EH (cell line): ENCODE measurements at places on chromosomes 2 and 18.

- no peak for DNase-seq
Observed at GRCh38 chr2:134244587-134244986, 9.3 kb upstream of the MGAT5 start.

GRCh38 chr2:135817466-135817865, 19.5 kb downstream of the LCT start:
- DNase-seq = no peak

- DNase-seq = peak; percentile 90
Observed at GRCh38 chr2:204487447-204488229, 57.6 kb upstream of the PARD3B start.

- DNase-seq = no peak
Observed at GRCh38 chr2:8002765-8003393, 679.0 kb upstream of the ID2 start.

DNA sequence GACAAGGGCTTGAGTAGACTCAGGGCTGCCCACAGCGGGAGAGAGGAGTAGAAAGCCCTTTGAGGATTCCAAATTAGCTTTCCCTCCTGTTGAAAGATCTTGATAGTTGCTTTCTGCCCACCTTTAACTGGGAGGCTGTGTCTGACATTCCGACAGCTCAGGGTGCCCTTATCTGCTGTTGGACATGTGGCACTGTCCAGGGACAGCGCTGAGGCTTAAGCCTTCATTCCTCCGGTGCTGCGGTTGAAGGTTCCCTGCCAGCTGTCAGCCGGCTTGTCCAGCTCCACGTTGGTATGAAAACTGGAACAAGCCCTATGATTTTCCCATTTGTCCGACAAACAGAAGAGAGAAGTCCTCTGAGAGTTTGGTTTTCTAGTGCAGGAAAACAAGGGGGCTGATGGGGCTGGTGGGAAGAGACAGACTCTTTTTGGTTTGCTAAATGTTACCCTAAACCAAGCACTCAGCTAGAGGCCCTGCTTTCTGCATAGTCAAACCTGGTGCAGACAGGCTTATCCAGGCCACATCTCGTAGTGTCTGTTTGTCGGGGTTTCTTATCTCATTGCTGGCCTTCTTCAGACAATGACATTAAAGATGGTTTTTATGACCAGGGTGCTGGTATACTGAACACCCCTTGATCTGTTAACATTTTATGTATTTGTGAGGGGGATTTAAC, 24.5 kb downstream of the GREB1 start:
- DNase-seq = no peak

DNA sequence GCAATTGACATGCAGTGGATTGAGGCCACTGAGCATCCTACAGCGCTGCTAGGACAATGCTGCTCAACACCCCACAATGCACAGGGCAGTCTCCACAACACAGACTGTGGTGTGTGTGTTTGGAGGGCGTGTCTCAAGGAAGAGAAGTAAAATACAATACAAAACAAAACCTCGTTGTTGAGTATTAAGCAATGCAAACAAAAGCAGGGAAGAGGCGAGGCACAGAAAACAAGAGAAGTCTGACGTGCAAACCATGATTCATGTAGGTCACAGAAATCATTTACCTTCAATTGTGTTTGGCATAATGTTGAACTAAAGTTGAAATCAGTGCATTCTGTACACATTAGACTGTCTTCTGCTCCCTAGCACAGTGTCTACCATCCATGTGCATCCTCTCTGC, 260.9 kb downstream of the PHLPP1 start:
- no peak for DNase-seq

GRCh38 chr2:144513388-144514101, 6.4 kb downstream of the ZEB2 start:
- peak; percentile 84 for DNase-seq

GRCh38 chr2:235580426-235581157, 86.7 kb downstream of the AGAP1 start:
- no peak for DNase-seq

GRCh38 chr2:28570431-28570830, 74.6 kb downstream of the PLB1 start:
- no peak for DNase-seq

GRCh38 chr2:5020116-5020875, 671.9 kb upstream of the SOX11 start:
- no peak for DNase-seq

DNA sequence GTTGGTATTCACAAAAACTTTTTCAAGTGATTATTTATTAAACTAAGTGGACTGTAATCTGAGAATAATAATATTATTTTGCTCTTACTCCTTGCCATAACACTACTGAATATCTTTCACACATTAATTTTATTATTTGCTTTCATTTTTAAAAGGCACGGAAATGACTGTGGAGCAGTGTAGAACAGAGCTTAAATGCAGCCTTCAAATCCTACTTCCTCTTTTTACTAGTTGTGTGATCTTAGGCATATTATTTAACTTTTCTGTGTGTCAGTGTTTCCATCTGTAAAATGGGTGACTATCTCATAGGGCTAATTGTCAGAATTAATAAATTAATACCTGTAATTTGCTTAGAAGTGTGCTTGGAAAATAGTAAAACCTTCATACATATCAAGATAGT, 55.5 kb upstream of the SLC8A1 start:
- DNase-seq = no peak

- no peak for DNase-seq
Observed at GRCh38 chr2:85435981-85436835, 17.7 kb downstream of the SH2D6 start.

DNA sequence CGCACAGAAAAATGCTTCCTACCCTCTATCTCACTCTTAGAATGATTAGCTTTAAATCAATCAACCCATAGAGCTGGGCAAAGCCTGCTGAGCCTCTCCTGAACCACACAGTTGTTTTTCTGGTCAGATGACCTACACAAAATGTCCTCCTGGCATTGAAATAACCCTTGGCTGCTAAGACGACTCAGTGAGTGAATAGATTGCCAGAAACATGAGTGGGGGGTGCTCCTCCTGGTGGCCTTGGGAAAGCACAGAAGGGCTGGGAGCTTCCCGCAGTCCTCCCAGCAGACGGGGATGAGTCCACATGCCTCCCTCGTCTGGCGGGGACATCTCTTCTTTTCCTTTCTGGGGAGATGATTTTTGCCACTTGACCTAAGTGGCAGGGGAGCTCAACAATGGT, 14.9 kb downstream of the MAL start:
- DNase-seq = no peak

DNA sequence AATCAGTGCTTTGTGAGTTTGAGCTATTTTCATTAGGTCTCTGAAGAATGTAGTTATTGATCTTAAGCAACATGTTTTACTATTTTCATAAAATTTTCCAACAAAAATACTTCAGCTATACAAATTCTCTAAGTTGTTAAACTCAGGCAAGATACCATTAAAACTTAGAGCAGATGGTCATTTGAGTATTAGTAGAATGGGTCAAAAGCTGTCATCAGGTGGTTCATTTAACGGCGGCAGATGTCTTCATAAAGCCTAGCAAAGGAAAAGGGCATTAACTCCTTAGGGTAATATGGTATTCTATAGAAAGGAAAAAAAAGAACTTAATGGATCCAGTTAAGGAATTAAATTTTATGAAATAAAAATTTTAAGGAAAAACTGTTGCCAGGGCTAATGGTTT, 19.2 kb downstream of the MIB1 start:
- DNase-seq = no peak

GRCh38 chr2:149021761-149022160, 16.7 kb upstream of the LYPD6B start:
- DNase-seq = no peak

- no peak for DNase-seq
Observed at GRCh38 chr2:158181171-158181570, 79.5 kb downstream of the UPP2 start.

- peak; percentile 65 for DNase-seq
Observed at GRCh38 chr2:42854207-42854818, 61.9 kb upstream of the HAAO start.

- no peak for DNase-seq
Observed at GRCh38 chr2:168964251-168964807, 63.2 kb downstream of the G6PC2 start.

DNA sequence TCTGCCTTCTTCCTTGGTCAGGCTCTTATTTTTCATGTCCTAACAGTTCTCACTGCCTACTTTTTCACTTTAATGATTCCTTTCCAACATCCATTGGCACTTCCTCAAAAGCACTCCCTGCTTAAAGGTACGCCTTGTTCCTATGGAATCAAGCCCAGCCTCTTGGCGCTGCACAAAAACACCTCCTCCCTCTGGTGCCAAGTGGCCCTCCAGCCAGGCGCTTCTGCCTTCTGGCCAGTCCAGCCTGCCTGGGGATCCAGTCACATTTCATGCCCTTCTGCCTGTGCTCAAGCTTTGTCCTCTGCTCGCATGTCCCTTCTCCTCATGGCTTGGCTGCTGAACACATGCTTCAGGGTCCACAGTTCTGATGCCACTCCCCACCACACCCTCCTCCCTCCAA, 6.3 kb downstream of the TPRKB start:
- no peak for DNase-seq

- DNase-seq = no peak
Observed at GRCh38 chr2:84201158-84201557, 257.9 kb downstream of the SUCLG1 start.

- no peak for DNase-seq
Observed at GRCh38 chr2:128717758-128718710, 399.4 kb upstream of the HS6ST1 start.

GRCh38 chr2:205474741-205475415, 207.4 kb upstream of the NRP2 start:
- DNase-seq = peak; percentile 81

DNA sequence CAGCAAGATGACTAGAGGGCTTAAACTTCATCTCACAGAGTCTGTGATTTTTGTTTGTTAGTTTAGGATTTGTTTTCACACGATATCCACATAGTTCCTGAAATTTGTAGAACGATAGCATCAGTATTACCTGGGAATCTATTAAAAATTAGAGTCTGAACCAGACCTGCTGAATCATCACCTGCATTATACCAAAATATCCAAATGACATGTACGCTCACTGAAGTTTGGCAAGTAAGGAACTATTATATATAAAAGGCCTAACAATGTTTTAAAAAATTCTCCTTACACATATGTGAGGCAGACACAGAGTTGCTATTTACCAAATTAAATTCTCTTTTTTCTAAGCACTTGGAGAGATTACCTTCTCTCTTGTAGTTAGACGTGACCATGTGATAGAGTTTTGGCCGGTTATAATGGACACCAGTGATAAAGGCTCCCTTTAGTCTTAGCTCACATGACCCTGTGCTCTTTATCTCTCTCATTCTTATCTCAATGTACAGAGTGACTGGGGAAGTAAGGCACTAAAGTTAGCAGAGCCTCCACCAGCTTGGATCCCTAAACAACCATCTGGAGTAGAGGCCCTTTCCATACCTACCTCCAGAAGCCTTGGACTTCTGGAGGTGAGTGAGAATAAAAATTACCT, 363.1 kb downstream of the DSC3 start:
- DNase-seq = no peak

- peak; percentile 21 for DNase-seq
Observed at GRCh38 chr2:132676999-132677398, 7.0 kb upstream of the LYPD1 start.

DNA sequence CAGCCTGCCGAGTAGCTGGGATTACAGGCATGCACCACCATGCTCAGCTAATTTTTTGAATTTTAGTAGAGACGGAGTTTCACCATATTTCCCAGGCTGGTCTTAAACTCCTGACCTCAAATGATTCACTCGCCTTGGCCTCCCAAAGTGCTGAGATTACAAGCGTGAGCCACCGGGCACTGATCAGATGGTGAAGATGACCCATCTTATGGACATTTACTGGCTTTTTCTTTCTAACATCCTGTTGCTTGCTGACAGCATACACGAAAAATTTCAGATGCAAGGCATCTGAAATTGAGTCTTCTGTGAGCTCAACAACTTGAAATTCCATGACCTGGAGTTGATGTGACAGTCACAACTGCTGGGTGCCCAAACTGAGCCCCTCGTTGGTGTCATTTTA, 859.5 kb upstream of the CNTNAP5 start:
- DNase-seq = no peak

DNA sequence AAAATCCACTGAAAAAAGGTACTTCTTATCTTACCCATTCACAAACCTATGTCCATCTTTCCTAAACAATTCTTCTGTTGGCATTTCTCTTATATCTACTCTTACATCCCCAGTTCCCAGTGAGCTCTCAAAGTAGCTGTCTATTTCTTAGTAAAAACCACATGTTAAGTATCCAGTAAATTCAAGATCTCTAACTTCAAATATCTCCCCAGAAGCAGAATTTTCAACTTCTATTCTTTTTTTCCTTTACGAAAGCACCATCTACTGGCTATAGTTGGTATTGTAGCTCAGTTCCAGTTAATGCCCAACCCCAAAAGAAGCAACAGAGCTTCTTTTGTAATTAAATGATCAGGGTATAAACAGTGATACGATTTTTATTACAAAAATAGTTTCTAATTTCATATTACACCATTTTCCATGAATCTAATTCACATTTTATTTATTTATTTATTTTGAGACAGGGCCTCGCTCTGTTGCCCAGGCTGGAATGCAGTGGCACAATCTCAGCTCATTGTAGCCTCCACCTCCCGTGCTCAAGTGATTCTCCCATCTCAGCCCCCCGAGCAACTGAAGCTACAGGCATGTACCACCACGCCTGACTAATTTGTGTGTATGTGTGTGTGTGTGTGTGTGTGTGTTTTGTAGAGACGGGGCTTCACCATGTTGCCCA, 28.5 kb downstream of the HRH4 start:
- peak; percentile 42 for DNase-seq

- no peak for DNase-seq
Observed at GRCh38 chr2:213261715-213262114, 22.5 kb upstream of the SPAG16 start.

- DNase-seq = peak; percentile 75
Observed at GRCh38 chr2:205403244-205403825, 279.0 kb upstream of the NRP2 start.

GRCh38 chr2:149849136-149849535, 261.6 kb upstream of the MMADHC start:
- DNase-seq = no peak

GRCh38 chr18:32929213-32929612, 156.4 kb upstream of the KLHL14 start:
- DNase-seq = no peak

DNA sequence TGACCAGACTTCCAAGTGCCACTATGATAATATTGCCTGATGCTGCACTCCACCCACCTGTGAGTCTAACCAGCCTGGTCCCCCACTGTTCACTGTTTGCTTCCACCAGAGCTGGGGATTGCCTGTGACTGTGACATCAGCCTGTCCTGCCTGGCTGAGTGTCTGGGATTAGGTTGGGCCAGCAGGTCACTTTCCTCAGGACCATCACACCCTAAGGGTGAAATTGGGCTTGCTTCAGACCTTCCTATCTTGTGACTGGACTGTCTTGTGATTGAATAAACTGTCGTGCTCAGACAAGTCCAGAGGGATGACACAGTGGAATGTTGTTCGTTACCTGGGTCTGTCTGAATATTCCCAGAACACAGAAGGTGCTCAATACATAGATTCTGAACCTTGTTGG, 87.4 kb upstream of the HK2 start:
- DNase-seq = no peak

- peak; percentile 35 for DNase-seq
Observed at GRCh38 chr2:95346738-95347671, 49.9 kb downstream of the KCNIP3 start.

DNA sequence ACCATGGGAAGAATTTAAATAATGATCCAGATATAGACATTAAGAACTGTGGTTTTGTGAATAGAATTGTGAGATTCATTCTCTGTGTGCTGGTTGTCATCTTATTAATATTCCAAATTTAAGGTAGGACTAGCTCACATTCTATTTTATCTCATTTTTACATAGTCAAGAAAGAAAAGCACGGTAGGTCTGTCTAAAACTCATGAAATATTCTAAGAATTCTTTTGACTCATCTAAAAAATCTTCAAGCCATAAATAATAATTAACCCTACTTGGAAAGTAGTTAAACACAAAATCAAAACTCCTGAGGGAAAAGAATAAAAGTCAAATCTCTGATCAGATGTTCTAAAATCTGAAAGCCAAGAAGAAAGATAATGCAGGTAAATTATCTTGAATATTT, 388.8 kb upstream of the CHAC2 start:
- no peak for DNase-seq
